ENCODE measurements at places on chromosomes 16 and 17.

DNA sequence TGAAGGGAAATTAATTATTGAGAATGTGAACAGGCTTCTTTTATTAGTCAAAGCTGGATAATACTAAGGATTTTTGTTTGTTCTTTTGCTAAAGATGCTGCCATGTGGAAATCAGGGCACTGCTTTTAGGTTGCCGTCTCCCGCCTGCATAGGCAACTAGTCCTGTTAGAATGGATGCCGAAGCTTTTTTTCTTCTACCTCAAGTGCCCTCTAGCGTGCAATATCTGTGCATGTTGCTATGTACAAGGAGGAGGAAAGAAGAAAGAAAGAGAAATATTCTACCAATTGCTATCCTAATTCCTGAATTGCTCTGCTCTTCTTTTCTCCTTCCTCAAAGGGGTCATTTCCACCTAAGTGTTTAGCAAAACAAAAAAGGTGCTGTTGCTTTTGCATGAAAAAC is 5.2 kb upstream of the CDH8 start:
- DNase-seq: peak; percentile 56
- H3K27ac ChIP-seq: no peak overlapping the region
- H3K4me1 ChIP-seq: peaks cover 7% of the 10 kb centered on the region

DNA sequence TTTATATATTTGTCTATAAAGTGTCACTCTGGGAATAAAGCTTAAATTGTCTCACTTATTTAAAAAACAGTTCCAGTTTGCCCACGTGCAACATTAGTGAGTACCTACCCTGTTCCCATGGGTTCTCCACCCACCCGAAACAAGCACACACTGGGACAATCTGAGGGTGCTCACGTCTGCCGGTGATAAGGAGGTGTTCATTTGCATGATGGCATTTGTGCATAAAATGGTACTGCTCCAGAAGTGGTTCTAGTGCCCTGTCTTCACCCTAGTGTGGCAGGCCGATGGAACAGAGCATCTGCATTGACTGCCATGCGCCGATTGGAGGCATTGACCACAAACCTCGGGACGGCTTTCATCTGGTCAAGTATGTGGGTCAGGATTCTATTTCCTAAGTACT is 35.6 kb upstream of the ENDOV start:
- no peaks in the 10 kb centered on the region for H3K4me1 ChIP-seq
- no peaks in the 10 kb centered on the region for H3K27me3 ChIP-seq
- no peak overlapping the region for H3K27ac ChIP-seq
- H3K4me3 ChIP-seq: no peak overlapping the region

- no peak overlapping the region for H3K4me3 ChIP-seq
- peaks cover 80% of the 10 kb centered on the region for H3K36me3 ChIP-seq
- H3K27me3 ChIP-seq: no peaks in the 10 kb centered on the region
Measured at GRCh38 chr17:31525801-31526549, 134.5 kb downstream of the RAB11FIP4 start.

DNA sequence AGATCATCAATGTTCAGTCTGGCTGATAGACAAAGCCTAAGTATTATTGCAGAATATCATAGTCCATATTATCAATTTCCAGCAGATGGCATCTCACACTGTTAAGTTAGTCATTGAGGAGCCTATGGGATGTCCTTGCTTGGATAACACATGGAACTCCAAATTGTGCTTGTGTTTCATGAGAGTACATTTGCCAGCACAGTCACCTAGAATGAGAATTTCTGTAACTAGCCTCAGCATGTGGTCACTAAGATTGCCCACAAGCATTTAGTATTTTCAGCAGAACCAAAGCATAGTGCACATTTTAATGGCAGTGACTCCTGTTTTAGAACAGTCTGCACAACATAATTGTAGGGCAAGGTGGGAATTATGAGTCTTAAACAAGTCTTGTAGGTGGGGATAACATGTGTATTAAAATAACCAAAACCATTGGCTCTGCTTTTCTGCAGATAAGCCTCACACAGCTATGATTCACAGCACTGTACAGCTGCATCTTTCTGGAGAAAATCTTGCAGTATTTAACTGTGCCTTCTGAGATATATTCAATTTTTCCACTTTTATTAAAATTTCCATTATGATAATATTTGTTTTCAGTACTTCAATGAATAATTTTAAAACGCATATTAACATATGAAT is 882.8 kb upstream of the SOX9 start:
- no peak overlapping the region for H3K27ac ChIP-seq
- no peak overlapping the region for H3K4me3 ChIP-seq
- no peaks in the 10 kb centered on the region for H3K36me3 ChIP-seq
- no peaks in the 10 kb centered on the region for H3K4me1 ChIP-seq
- no peak for DNase-seq

- no peak overlapping the region for H3K27ac ChIP-seq
- DNase-seq: peak; percentile 80
- H3K36me3 ChIP-seq: no peaks in the 10 kb centered on the region
- H3K4me3 ChIP-seq: no peak overlapping the region
- H3K27me3 ChIP-seq: no peaks in the 10 kb centered on the region
- peaks cover 43% of the 10 kb centered on the region for H3K4me1 ChIP-seq
Measured at GRCh38 chr17:77282524-77283515, 142.1 kb downstream of the SEC14L1 start.

- H3K27ac ChIP-seq: no peak overlapping the region
- H3K4me1 ChIP-seq: peaks cover 17% of the 10 kb centered on the region
- no peaks in the 10 kb centered on the region for H3K36me3 ChIP-seq
- no peak for DNase-seq
Measured at GRCh38 chr17:61414141-61414935, 14.7 kb downstream of the TBX2 start.

DNA sequence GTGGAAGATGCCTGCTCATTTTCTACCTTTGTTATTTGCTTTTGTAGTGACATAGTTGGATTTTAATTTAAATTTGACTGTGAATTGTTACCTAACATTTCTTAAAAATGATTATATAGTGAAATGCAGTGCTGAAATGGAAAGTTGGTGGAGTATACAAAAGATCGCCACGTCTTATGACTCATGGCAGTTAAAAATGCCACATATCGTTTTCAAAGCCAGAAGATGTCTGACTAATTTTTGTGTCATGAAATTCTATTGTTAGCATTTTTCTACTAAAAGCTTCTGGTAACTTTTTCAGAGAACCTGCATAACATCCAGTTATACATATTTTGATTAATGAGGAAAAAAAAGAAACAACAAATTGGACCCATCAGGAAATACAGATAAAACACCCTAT is 20.6 kb downstream of the MAP2K4 start:
- H3K36me3 ChIP-seq: no peaks in the 10 kb centered on the region
- DNase-seq: no peak
- no peak overlapping the region for H3K4me3 ChIP-seq
- H3K27ac ChIP-seq: no peak overlapping the region
- H3K4me1 ChIP-seq: no peaks in the 10 kb centered on the region

GRCh38 chr17:16953347-16953746 is 18.6 kb downstream of the TNFRSF13B start:
- no peak overlapping the region for H3K4me3 ChIP-seq
- H3K27ac ChIP-seq: no peak overlapping the region
- no peaks in the 10 kb centered on the region for H3K4me1 ChIP-seq
- DNase-seq: no peak
- no peaks in the 10 kb centered on the region for H3K36me3 ChIP-seq
- H3K27me3 ChIP-seq: no peaks in the 10 kb centered on the region

- no peaks in the 10 kb centered on the region for H3K36me3 ChIP-seq
- no peak overlapping the region for H3K27ac ChIP-seq
- no peak overlapping the region for H3K4me3 ChIP-seq
- no peaks in the 10 kb centered on the region for H3K4me1 ChIP-seq
Measured at GRCh38 chr17:51097708-51098446, 22.8 kb downstream of the SPAG9 start.

GRCh38 chr16:67936880-67937605 is 393 bp upstream of the PSMB10 start:
- peak overlapping the region; percentile 55 for H3K27ac ChIP-seq
- peaks cover 17% of the 10 kb centered on the region for H3K4me1 ChIP-seq
- H3K27me3 ChIP-seq: no peaks in the 10 kb centered on the region
- H3K36me3 ChIP-seq: peaks cover 22% of the 10 kb centered on the region

DNA sequence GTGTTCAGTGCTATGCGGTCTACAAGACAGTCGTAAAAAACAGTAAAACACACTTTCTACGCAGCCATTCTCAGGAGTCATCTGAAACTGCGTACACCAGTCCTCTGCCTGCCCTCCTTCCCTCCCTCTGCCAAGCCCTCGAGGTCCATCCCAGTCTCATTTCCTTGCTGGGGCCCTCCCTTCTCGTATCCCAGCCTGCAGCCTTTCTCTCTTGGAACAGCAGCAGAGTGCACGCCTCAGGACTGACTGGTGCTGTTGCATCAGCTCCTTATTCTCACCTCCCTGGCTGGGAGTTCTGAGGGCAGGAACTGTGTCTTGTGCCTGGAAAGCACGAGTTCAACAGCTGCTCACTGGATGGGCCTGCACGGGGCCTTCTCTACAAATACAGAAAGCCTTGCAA is 12.5 kb downstream of the FAHD1 start:
- no peaks in the 10 kb centered on the region for H3K4me1 ChIP-seq
- no peak overlapping the region for H3K27ac ChIP-seq
- no peak for DNase-seq

DNA sequence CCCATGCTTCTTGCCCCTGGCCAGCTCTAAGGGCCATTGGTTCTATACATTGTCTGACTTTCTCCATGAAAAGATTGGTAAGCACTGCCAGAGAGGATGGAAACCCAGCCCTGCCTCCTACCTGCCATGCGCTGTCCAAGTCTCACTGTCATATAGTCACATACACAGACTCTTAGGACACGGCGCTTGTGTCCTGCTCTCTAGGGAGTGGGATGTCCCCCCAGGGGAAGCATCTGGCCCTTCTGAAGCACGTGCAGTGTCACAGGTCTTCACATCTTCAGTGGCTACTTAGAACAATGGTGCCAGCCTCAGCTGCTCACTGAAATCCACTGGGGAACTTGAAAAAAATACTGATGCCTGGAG is 38.7 kb downstream of the MYO18A start:
- H3K27ac ChIP-seq: no peak overlapping the region
- H3K27me3 ChIP-seq: no peaks in the 10 kb centered on the region
- no peak overlapping the region for H3K4me3 ChIP-seq
- DNase-seq: no peak
- no peaks in the 10 kb centered on the region for H3K36me3 ChIP-seq

- DNase-seq: no peak
- no peaks in the 10 kb centered on the region for H3K27me3 ChIP-seq
- no peak overlapping the region for H3K27ac ChIP-seq
- no peak overlapping the region for H3K4me3 ChIP-seq
- no peaks in the 10 kb centered on the region for H3K36me3 ChIP-seq
- H3K4me1 ChIP-seq: peaks cover 3% of the 10 kb centered on the region
Measured at GRCh38 chr17:73551759-73552158, 92.5 kb downstream of the SDK2 start.

- H3K27me3 ChIP-seq: no peaks in the 10 kb centered on the region
- H3K4me3 ChIP-seq: no peak overlapping the region
- no peak overlapping the region for H3K27ac ChIP-seq
- DNase-seq: no peak
- no peaks in the 10 kb centered on the region for H3K36me3 ChIP-seq
Measured at GRCh38 chr16:49121636-49122035, 160.0 kb downstream of the CBLN1 start.

DNA sequence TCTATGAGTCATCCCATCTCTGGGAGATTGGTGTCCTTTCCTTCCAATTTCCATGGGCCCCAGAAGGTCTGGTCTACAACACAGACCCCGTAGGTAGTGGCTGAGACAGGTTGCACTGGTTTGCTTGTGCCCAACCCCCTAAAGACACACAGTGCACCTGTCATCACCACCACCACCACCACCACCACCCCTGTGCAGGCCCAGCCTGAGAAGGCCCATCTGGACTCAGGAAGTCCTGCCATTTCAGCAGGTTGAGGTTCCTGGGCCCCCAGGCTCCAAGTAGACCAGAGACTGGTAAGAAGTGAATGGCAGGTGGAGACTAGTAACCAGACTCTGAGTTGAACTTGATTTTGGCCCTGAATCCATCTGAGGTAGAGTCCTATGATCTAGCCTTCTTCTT is 25.9 kb upstream of the PHB1 start:
- H3K27me3 ChIP-seq: peaks cover 3% of the 10 kb centered on the region
- no peak for DNase-seq
- H3K36me3 ChIP-seq: no peaks in the 10 kb centered on the region
- H3K27ac ChIP-seq: no peak overlapping the region

DNA sequence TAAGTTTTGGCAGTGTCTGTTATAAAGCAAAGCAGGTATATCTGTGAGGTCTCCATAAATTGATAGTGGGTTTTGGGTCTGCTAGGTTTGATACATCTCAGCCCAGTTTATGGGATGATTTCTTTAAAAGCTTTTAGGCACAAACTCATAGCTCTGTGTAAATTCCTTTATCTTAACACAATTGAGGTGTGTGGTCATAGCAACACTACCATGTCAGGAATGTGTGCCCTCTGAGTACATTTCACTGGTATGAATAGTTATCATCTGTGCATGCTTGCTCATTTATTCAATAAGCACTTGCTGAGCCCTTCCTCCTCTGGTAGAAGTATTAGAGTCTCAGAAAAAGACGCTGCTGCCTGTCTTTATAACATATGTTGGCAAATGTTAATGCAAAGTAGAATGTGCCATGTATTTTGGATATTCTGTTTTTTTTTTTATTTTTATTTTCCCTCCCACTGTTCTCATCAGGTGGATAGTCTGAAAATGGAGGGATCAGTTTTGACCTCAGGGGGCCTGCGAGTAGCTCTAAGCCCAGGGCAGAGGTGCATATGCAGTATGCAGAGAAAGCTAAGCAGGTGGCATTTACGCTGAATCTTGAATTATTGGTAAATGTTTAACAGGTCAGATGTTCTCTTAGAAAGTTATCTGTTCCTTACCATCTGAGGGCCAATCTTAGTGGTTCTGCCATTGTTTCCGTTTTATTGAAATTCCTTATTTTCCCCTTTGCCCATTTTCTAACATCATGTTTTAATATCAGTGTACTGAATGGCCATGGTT is 90.7 kb downstream of the WNT3 start:
- DNase-seq: peak; percentile 83
- H3K4me3 ChIP-seq: no peak overlapping the region
- no peaks in the 10 kb centered on the region for H3K4me1 ChIP-seq
- peaks cover 2% of the 10 kb centered on the region for H3K36me3 ChIP-seq

- no peak overlapping the region for H3K27ac ChIP-seq
- no peaks in the 10 kb centered on the region for H3K36me3 ChIP-seq
- peak; percentile 96 for DNase-seq
- no peaks in the 10 kb centered on the region for H3K27me3 ChIP-seq
- H3K4me1 ChIP-seq: peaks cover 23% of the 10 kb centered on the region
Measured at GRCh38 chr16:48611329-48612137, 1.6 kb upstream of the N4BP1 start.

DNA sequence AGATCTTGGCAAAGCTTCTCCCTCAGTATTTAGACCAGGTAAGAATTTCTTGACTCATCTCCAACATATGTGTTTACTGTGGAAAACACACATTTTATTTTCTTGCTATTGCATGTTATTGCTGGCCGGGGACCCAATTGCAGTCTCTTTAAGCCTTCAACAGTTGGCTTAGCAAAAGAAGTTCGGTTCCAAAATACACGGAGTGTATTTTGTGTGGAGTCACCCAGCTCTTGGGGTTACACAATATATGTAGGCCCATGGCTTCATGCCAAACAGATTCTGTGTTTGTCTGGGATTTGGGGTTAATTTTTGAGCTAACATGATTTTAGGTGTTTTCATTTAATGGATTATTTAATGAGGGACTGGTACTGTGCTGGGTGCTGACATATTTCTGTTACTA is 4.0 kb downstream of the ALDH3A2 start:
- no peak overlapping the region for H3K27ac ChIP-seq
- no peaks in the 10 kb centered on the region for H3K4me1 ChIP-seq

Data from trophoblast cell (in vitro differentiated cells and primary cell).